ENCODE measurements at places on chromosomes 11 and 22. TPM values are rescaled to one million over a fixed set of nuclear protein-coding genes. Genes with fewer than 3 reads are reported as not detected.

Gene E2F8
- total RNA-seq, result not detected

Gene MPPED1
- total RNA-seq, result not detected

Gene EFCAB6
- total RNA-seq, result 1.5 TPM

Gene APOL3
- 32.4 TPM for total RNA-seq

Gene CCDC87
- 0.33 TPM for total RNA-seq

Gene DAGLA
- 2.0 TPM for total RNA-seq

Gene C11orf42
- total RNA-seq, result not detected

Gene GLYAT
- not detected for total RNA-seq

Gene SLC7A4
- 0.26 TPM for total RNA-seq

DNA sequence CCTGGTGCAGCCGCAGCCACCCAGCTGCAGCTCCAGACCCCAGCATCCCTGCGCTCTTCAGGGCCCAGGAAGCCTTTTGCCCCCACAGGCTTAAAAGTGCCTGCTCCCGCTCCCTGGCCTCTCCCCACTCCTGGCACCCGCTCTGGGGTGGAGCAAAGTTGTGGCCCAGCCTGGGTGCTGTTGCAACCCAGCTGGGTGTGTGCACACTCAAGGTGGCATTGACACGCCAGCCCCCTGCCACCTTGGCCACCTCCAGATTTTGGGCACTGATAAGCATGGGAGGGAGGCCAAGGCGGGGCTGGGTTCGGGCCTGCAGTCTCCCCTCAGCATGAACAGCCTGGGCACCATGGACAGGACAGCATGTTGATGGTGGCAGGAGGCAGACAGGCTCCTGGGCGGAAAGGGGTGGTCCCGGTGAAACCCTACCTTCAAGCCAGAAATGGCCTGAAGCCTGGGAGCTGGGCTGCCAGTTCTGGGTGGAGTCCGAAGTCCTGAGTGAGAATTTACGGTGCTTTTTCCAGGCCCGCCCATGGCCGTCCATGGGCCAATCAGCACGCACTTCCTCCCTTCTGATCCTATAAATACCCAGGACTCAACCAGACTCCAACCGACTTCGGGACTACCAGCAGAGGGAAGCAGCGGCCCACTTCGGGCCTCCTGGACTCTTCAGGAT lies 23.6 kb upstream of the RNASEH2C start:
- peaks cover 5% of the 10 kb centered on the region for H3K27me3 ChIP-seq
- H3K27ac ChIP-seq, result no peak overlapping the region
- no peaks in the 10 kb centered on the region for H3K36me3 ChIP-seq
- H3K4me3 ChIP-seq, result no peak overlapping the region

DNA sequence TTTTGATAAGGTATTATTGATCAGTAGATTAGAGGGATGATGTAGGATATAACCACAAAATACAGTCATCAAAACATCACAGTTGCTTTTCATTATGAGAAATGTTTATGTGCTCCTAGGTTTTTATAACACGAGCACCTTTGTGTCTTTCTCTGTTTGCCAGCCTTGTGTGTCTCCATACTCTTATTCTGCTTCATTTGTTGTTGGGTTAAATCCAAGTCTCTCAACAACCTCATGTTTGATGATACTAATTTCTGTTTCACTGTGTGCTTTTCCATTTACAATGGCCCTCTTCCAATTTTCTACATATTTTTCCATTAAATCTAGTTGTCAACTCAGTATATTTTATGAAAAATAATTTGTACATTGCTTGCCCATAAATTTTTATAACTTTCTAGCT lies 107.7 kb upstream of the POU2AF2 start:
- no peaks in the 10 kb centered on the region for H3K4me1 ChIP-seq
- H3K36me3 ChIP-seq, result no peaks in the 10 kb centered on the region

DNA sequence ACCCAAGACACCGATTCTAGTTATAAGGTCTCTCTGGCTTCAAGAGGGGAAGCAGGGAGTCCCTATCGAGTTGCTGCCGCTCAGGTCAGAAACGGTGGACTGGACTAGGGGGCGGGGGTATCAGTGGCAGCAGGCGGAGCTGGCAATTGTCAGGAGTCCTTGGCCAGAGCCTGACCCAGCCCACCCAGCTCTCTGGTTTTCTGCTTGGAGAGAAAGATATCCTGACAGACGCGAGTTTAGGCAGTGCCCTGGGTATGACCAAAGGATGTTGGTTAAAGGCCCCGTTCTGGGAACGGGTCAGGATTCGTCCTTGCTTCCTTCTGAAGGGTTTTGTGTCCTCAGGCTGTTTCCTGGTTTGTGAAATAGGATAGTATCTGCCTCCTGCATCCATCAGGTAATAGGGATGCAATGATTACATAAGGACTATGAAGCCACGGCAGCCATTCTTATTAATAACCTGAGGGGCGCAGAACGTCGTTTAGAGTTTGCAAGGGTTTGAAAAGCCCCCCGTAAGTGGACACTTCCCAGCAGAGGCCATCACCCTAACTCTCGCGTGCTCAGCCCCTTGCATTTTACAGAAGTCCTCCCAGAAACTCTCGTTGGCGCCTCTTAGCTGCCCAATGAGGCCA lies 700 bp upstream of the DEPDC5 start:
- H3K36me3 ChIP-seq, result no peaks in the 10 kb centered on the region
- H3K4me1 ChIP-seq, result peaks cover 17% of the 10 kb centered on the region
- peak overlapping the region; percentile 54 for H3K4me3 ChIP-seq
- no peaks in the 10 kb centered on the region for H3K27me3 ChIP-seq

- no peak overlapping the region for H3K27ac ChIP-seq
- no peak overlapping the region for H3K4me3 ChIP-seq
- H3K27me3 ChIP-seq, result no peaks in the 10 kb centered on the region
- no peak for DNase-seq
- H3K36me3 ChIP-seq, result no peaks in the 10 kb centered on the region
Observed at GRCh38 chr22:28846994-28847393, 36.4 kb upstream of the ZNRF3 start.

- H3K27ac ChIP-seq, result no peak overlapping the region
- H3K4me3 ChIP-seq, result no peak overlapping the region
- no peak for DNase-seq
- peaks cover under 1% of the 10 kb centered on the region for H3K4me1 ChIP-seq
Observed at GRCh38 chr11:60878245-60879101, 11.1 kb downstream of the ZP1 start.

DNA sequence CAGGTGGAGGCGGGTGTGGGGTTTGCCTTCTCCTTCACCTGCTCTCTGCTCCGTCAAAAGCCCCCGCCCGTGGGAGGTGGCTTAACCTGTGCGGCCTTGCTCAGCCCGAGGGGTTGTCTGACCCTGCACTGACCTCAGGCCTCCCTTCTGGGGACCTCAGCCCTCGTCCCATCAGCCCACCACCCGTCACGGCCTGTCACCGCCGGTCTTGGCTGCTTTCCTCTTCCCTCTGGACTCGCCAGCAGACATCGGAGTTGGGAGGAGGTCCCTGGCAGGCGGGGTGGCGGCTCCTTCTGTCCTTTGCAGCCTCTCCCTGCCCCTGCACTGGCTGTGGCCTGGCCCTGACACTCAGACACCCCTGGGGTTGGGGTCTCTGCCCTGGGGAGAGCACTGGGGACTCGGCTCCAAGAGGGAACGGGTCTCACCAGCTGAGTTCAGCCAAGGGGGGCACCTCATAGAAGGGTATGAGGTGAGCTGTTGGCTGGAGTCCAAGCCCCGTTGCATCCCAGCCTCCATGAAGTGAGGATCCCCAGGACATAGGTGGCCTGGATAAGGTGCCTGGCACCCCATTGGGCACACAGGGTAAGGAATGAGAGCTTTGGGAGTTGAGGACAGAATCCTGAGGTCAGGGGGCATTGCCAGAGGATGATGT lies 999.6 kb downstream of the BRD1 start:
- H3K36me3 ChIP-seq, result no peaks in the 10 kb centered on the region
- no peaks in the 10 kb centered on the region for H3K4me1 ChIP-seq
- no peak for DNase-seq
- H3K27me3 ChIP-seq, result no peaks in the 10 kb centered on the region

DNA sequence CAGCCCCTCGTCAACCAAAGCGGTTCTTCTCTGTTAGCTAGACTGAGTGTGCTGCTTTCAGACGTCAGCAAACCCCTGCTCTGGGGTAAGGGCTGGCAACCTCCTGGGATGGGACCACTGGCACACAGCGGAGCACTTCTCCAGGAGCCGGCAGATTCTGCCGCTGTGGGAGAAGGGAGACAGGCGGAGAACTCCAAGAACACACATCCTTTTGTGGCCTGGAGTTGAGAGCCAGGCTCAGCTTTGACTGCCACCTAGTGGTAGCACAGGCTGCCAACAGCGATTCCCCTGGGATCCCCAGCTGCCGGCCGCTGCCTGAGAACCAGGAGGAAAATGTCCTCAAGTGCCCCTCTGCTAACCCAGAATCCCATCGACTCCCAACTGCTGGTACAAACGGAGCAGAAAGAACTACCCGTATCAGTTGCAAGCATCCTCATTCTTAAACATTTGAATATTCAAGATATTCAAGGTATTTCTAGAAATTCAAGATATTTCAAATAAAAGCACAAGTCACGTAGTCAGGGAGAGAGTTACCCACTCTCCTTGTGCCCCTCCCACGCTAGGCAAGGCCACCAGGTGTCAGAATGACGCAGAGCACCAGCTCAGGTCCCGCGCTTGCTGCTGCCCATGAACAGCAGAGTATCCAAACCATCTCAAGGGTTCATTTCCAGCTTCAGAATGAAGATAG lies 4.9 kb downstream of the LTO1 start:
- peaks cover 10% of the 10 kb centered on the region for H3K4me1 ChIP-seq
- H3K27ac ChIP-seq, result no peak overlapping the region
- H3K36me3 ChIP-seq, result peaks cover 6% of the 10 kb centered on the region

DNA sequence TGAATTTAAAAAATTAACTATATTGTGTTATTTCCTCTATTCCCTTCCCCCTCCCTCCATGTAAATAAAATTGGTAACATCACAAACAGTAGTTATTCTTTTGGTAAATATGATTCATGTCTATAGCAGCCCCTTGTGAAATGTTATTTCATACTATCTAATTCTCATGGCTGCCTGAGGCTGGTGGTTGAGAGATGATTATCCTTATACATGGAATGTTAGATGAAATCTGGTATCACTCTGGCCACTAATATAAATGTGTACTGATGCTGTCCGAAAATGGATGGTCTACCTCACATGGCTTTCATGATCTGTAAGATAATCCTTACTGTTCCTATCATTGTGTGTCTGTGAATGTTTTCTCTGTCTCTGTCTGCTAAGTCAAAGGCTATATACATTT lies 25.0 kb upstream of the EXPH5 start:
- no peak overlapping the region for H3K4me3 ChIP-seq
- H3K27ac ChIP-seq, result no peak overlapping the region
- no peaks in the 10 kb centered on the region for H3K4me1 ChIP-seq

- no peak overlapping the region for H3K4me3 ChIP-seq
- peaks cover 10% of the 10 kb centered on the region for H3K36me3 ChIP-seq
- H3K27ac ChIP-seq, result no peak overlapping the region
- DNase-seq, result no peak
Observed at GRCh38 chr11:65295001-65295400, 19.7 kb upstream of the CDC42EP2 start.

- no peak overlapping the region for H3K27ac ChIP-seq
- peak; percentile 6 for DNase-seq
- peaks cover 2% of the 10 kb centered on the region for H3K27me3 ChIP-seq
- no peaks in the 10 kb centered on the region for H3K36me3 ChIP-seq
- H3K4me3 ChIP-seq, result no peak overlapping the region
Observed at GRCh38 chr22:39723899-39724351, 153.4 kb downstream of the CACNA1I start.

- H3K27ac ChIP-seq, result no peak overlapping the region
- H3K4me3 ChIP-seq, result no peak overlapping the region
- no peaks in the 10 kb centered on the region for H3K27me3 ChIP-seq
- no peaks in the 10 kb centered on the region for H3K36me3 ChIP-seq
- DNase-seq, result no peak
Observed at GRCh38 chr11:29679996-29680395, 336.8 kb downstream of the KCNA4 start.

- DNase-seq, result peak; percentile 98
- H3K36me3 ChIP-seq, result no peaks in the 10 kb centered on the region
- no peak overlapping the region for H3K27ac ChIP-seq
- H3K4me1 ChIP-seq, result peaks cover 7% of the 10 kb centered on the region
- H3K4me3 ChIP-seq, result no peak overlapping the region
- H3K27me3 ChIP-seq, result no peaks in the 10 kb centered on the region
Observed at GRCh38 chr11:13126430-13126829, 117.3 kb downstream of the RASSF10 start.

DNA sequence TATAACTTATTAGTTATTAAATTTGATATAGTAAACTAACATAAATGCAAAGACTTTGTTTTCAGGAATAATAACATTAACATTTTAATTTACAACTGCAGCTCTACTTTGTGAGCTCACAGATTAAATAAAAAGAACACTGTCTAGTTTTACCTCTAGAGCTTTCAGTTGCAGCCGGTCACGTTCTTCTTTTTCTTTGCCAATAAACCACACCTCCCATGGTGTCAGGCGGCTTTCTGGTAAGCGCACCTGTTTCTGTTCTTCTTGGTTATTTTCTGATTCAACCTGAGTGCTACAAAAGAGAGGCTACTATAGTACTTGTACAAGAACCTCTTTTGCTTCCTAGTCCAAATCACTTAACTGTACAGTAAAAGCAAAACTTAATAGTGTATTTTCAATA lies 5.8 kb downstream of the CCDC34 start:
- no peak for DNase-seq
- H3K27me3 ChIP-seq, result no peaks in the 10 kb centered on the region
- H3K4me3 ChIP-seq, result no peak overlapping the region
- H3K27ac ChIP-seq, result no peak overlapping the region
- no peaks in the 10 kb centered on the region for H3K36me3 ChIP-seq
- H3K4me1 ChIP-seq, result no peaks in the 10 kb centered on the region

DNA sequence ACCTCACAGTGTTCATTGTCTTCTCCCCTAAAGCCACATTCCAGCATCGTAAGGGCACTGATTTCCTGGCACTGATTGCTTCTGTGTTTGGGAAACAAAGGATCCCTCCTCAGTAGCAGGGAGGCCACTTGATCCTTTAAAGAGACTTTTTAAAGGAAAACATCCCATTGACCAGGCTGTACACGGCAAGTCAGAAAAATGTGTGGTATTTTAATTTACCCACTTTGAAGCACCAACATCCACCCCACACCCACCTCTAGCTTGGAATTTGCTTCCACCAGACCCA lies 364.9 kb downstream of the SHANK2 start:
- no peaks in the 10 kb centered on the region for H3K4me1 ChIP-seq
- no peak overlapping the region for H3K4me3 ChIP-seq
- no peaks in the 10 kb centered on the region for H3K36me3 ChIP-seq

DNA sequence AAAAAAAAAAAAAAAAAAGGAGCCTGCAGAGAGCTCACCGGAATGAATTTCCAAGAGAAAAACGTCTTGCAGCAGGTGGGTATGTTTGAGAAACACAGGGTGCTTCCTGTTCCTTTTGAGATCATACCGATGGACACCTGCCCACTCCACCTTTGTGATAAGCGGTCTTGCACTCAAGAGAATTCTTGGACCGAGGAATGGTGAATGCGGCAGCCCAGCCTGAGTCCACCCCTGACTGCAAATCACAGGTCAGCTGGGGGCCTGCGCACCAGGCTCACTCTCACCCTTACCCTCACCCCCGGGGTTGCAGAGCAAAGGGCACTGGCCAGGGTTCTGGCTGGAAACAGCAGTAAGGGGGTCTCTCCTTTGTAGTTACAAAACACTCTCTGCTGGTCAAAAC lies 16.8 kb upstream of the TEF start:
- H3K27ac ChIP-seq, result no peak overlapping the region
- DNase-seq, result no peak
- H3K4me1 ChIP-seq, result peaks cover 13% of the 10 kb centered on the region
- H3K27me3 ChIP-seq, result no peaks in the 10 kb centered on the region
- H3K36me3 ChIP-seq, result peaks cover 9% of the 10 kb centered on the region
